NCI-H1436 treated with DMSO at 0.1 percent for 48 hours (cell line): ENCODE measurements at places on chromosomes 13 and 19.

- no peak for DNase-seq
Measured at GRCh38 chr13:105466376-105466775, 1069.1 kb downstream of the EFNB2 start.

DNA sequence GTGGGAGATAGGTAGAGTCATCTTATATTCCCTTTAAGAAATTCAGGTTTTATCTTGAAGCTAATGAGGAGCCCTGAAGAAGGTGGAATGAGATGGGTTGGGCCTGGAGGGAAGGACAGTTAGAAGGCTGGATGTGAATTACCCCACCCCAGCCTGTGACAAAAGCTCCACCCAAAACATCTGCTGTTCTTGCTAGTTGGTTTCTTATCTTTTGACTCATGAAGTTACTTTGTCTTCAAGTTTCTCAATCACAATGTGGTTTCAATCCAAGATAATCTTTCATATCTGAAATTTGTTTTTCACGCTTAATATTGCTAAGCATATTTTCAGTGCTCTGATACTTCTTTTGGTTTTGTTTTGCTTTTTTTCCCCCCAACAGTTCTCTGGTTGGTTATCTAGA is 38.3 kb upstream of the HMGB1 start:
- no peak for DNase-seq

DNA sequence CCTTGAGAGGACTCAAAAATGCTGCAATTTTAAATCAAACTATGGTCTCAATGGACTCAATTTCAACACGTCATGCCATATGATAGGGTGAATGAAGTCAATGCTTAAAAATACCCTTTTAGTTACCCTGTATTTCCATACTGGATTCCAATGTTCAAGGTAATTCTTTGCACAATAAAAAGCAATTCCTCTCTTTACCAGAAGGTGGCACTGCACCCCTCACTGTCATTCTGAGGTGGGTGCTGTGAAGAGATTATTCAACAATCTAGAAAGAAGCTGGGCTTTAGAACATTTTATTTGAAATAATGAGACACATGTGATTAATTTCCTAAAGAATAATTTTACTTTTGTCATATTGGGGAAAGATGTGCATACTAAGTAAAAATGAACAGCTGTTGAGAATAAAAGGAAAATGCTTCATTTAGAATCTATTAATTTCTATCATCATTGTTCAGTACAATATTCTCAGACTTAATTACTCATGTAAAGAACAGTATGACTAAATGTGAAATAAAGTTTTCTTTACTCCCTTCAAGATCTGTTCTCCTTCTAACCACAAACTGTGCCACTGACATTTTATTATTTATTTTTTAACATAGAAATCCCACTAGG is 789.1 kb downstream of the GPC5 start:
- no peak for DNase-seq

DNA sequence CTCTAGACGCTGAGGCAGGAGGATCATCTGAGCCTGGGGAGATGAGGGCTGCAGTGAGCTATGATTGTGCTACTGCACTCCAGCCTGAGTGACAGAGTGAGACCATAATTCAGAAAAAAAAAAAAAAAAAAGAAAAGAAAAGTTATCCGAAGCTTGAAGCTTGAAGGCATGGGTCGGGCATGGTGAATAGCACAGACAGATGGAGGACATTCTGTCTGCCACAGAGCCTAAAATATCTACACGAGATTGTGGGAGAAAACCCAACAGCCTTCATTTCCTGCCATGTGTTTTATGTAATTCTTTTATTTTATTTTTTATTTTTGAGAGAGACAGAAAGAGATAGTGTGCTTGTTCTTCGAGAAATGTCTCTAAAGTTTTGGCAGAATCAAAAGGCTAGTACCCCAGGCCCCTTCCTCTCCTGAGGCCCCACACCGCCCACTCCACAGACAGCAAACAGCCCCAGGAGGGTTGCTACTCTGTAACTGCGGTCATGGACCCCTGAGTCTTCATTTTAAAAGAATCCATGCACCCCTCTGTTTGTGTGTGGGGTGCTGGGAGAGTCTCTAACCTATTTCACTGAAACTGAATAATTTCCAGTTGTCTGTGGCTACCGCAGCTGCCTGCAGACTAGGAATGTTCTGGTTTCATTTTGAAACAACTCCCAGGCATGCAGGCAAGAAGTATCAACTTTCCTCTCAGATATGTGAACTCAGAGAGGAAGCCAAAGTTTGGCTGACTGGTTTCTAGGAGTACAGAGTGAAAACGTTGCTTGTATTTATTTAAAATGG is 38.4 kb upstream of the RCBTB2 start:
- DNase-seq: no peak

- no peak for DNase-seq
Measured at GRCh38 chr19:406135-406781, 2.7 kb downstream of the C2CD4C start.

DNA sequence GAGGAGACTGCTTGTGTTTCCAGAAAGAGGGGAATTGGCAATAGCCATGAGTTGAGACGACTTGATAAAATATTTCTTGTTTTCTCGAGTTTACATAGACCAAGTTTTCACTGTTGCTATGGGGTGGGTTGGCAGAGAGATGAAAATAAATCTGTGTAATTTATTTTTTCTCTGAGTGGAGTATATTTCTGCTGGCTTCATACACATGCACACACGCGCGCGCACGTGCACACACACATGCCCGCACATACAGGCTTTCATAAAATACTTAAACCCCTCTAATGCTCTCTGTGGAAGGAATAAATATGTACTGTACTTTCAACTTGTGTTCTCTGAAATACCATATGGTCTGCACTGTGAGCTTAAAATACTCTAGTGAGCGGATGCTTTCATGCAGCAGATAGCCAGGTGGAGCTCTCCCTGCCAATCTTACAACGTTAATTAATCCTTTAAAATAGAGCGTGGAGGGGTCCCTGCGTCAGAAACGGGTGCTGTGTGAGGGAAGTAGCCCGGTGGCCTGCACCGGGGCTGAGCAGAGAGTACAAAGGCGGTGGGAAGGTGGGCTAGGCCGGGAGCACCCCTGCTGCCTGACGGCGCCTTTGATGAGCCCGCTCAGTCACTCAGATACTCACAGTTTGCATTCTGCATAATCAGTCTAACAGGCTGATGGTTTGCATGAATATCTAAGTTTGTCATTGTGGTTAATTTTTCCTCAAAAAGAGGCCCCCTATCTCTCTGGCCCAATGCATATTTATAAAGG is 44.1 kb downstream of the CCNE1 start:
- DNase-seq: no peak

GRCh38 chr19:50202962-50203280 is 501 bp upstream of the MYH14 start:
- DNase-seq: no peak

DNA sequence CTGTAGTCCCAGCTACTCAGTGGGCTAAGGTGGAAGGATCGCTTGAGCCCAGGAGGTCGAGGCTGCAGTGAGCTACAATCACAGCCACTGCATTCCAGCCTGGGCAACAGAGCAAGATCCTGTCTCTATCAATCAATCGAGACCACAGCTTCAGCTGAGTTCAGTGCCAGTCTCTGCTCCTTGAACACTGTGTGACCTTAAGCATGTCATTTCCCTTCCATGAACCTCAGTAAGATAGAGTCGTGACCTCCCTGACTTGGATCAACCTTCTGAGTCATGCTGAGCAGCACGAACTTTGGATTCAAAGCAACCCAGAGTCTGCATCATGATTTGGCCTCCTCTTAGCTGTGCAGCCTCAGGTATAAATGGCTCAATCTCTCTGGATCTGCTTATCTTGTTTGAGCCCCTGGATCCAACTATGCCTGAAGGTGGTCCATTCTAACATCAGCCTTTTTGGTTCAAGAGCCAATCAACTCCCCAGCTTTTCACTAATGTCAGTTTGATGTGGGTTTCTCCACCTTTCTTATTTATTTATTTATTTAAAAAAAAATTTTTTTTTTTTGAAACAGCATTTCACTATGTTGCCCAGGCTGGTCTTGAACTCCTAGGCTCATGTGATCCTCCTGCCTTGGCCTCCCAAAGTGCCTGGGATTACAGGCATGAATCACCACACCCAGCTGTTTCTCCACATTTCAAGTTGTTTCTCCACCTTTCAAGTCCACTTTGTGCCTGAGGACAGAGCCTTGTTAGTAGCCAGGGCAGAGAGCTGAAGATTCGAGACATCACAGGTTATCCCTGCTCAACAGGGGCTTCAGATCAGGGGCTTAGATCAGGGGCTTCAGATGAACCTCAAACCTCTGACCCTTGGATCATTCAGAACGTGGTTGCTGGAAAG is 26.4 kb downstream of the PTPRS start:
- no peak for DNase-seq

DNA sequence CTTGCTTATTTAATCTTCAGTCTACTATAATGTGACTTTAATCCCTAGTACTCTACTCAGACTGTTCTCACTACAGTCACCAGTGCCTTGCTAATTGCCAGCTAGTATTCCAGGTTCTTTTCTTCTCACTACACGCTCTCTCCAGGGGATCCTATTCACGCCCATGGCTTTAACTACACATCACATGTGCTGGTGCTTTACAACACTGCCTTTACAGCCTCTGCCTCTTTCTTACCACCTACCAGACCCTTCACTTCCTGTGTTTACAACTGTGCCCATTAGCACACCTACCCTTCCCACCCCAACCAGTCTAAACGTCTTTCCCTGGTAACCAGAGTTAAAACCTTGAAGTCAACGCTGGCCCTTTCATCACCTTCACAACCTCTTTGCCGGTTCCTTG is 249.5 kb downstream of the DNAJC15 start:
- DNase-seq: no peak

GRCh38 chr19:32876919-32877285 is 7.3 kb upstream of the SLC7A9 start:
- DNase-seq: no peak

DNA sequence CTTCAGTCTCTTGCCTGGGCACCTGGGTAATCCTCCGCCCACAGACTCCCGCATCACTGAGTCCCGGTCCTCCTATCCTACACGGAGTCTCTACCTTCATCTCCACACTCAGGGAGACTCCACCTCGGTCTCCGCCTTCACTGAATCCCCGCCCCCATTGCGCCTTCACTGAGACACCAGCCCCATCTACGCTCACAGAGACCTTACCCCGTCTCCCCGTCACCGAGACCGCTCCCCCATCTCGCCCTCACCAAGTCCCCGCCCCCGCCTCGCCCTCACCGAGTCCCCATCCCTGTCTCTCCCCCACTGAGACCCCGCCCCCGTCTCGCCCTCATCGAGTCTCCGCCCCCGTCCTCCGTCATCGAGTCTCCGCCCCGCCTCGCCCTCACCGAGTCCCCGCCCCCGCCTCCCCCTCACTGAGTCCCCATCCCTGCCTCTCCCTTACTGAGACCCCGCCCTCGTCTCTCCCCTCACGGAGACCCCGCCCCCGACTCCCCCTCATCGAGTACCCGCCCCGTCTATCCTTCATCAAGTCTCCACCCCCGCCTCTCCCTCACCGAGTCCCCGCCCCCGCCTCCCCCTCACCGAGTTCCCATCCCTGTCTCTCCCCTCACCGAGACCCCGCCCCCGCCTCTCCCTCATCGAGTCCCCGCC is 23.1 kb upstream of the ZNF846 start:
- peak; percentile 70 for DNase-seq

DNA sequence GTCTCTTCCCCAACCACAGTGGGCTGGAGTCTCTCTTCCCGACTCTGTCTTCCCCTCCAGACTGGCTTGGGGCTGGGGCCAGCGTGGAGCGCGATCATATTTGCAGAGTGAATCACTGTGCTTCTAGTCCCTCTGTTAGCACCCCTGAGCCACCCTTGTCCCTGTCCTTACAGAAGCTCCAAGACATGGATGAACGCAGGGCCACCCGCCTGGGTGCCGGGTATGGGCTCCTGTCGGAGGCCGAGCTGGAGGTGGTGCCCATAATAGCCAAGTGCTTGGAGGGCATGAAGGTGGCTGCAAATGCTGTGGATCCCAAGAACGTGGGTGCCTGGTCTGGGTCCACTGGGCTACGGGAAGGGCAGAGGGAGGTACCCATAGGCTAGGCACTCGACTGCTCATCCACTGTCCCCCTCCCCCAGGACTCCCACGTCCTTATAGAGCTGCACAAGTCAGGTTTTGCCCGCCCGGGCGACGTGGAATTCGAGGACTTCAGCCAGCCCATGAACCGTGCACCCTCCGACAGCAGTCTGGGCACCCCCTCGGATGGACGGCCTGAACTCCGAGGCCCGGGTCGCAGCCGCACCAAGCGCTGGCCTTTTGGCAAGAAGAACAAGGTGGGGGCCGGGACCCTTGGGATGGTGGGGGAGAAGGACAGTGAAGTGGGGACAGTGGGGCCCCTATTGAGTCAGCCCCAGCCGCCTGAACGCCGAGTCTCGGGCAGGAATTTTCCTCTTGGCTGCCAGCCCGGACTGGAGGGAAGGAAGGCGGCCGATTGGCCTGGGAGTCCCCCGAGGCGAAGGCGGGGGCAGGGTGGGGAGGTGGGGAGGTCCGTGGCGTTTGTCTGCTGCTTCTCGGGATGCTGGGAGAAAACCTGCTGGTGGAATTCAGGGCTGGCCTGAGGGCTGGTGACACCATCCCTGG is 5.2 kb downstream of the TRIP10 start:
- DNase-seq: no peak

DNA sequence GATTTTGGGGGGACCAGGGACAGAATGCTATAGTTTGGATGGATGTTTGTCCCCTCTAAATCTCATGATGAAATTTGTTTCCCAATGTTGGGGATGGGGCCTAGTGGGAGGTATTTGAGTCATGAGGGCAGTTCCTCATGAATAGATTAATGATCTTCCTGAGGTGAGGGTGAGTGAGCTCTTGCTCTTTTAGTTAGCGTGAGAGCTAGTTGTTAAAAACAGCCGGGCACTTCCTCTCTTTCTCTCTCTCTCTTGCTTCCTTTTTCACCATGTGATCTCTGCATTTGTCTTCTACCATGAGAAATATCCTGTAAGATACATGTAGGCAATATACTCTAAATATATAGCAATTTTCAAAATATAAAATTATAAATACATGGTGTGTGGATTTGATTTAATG is 290.8 kb upstream of the PCDH9 start:
- no peak for DNase-seq
